ENCODE measurements at places on chromosomes 11 and 22.

DNA sequence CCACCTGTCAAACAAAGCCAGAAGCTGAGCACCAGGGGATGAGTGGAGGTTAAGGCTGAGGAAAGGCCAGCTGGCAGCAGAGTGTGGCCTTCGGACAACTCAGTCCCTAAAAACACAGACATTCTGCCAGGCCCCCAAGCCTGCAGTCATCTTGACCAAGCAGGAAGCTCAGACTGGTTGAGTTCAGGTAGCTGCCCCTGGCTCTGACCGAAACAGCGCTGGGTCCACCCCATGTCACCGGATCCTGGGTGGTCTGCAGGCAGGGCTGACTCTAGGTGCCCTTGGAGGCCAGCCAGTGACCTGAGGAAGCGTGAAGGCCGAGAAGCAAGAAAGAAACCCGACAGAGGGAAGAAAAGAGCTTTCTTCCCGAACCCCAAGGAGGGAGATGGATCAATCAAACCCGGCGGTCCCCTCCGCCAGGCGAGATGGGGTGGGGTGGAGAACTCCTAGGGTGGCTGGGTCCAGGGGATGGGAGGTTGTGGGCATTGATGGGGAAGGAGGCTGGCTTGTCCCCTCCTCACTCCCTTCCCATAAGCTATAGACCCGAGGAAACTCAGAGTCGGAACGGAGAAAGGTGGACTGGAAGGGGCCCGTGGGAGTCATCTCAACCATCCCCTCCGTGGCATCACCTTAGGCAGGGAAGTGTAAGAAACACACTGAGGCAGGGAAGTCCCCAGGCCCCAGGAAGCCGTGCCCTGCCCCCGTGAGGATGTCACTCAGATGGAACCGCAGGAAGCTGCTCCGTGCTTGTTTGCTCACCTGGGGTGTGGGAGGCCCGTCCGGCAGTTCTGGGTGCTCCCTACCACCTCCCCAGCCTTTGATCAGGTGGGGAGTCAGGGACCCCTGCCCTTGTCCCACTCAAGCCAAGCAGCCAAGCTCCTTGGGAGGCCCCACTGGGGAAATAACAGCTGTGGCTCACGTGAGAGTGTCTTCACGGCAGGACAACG lies 11.7 kb downstream of the CXCR5 start:
- peak; percentile 73 for DNase-seq

DNA sequence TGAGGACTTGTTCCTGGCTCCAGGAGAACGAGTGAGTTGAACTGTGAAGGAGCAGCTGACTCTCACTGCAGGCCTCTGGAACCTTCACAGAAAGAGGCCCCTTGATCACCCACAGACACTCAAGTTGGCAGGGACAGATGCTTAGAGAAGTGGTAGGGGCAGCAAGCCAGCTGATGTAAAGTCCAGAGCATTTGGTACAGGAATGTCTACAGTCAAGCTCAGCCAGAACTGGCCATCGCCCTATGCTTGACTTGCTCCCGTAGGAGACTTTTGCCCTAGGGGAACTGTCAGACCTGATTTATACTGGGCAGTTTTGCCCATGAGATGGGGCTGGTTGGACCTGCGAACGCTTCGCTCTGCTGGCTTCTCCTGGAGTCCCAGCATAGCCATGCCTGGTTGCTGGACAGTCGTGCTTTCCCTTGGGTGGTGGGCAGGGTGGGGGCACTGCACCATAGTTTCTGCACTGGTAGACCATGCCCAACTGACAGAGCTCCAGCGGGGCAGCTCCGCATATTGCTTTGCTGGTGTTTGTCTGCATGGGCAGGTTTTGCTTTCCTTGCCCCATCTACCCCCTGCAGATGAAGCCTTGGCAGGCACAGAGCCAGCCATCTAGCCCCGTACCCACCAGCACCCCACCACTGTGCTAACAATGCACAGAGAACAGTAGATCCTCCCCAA lies 977.7 kb downstream of the JRKL start:
- DNase-seq, result no peak

GRCh38 chr11:47007579-47007978 lies 71.0 kb downstream of the CSTPP1 start:
- no peak for DNase-seq

DNA sequence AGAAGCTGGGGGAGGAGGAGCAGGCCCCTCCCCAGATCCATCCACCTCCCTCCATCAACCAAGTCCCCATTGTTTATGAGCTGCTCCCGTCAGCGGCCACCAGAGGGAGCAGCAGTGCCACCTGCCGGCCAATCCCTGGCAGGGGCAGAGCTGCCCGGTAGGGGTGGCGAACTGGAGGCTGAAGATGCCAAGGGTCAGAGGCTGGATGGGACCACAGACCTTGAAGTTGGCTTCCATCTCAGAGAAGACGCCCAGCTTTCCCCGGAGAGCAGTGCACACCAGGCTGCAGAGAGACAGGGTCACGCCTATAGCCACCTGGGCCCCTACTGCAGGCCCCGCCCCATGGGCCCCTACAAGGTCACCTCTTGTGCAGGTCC lies 3.6 kb downstream of the FIBP start:
- DNase-seq, result peak; percentile 87
